ENCODE measurements at places on chromosomes 13 and 19.

DNA sequence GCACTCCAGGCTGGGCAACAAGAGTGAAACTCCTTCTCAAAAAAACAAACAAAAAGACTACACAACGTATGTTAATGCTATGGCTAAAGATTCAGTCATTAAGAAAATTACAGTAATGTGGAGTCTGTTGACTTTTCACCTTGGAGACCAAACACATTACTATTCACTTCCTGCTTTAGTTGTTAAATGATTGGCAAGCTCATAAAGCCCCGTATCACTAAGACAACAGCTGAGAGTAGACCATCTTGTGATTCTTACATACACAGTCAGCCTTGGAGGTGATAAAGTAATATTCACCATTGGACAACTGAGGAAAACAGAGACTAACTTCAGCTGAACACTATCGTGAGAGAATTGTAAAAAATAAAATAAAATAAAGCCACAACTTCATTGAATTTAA lies 86.5 kb downstream of the KCTD12 start:
- no peak for DNase-seq

DNA sequence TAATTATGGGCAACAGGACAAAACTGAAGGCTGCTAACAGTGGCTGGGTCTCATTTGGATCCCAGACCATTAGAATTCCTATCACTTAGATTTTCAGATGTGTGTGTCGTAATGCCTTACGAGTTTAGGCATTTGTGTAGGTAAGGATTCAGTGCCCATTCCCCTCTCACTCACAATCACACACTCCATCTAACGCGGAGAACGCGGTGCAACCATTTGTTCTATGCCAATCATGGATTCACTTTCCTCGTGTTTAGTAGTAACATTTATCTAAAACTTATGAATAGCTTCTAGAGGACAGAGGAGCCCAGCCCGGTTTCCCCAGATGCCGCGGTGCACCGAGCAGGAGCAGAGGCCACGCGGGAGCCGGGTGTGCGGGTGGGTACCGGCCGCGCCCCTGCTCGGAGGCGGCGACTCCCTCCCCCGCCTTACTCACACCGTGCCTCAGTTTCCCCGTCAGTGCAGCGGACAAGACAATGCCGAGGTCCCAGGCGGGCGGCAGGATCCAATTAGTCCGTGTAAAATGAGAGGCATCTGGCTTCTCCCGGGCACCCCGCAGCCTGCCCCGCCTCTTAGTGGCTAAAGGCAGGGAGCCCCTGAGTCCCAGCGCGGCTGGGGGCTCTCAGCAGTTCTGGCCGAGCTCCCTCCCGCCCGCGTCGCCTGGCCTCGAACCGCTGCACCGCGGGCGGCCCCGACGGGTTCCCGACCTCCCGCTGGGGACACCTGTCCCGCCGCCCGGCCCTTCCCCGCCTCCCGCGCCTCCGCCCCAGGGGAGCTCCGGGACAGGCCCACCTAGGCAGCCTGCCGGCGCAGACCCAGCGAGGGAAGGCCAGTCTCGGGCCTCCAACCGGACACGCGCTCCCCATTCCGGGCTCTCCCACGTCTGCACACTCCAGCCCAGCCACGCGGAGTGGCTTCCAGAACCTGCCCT lies 5.9 kb upstream of the C1QTNF9B start:
- DNase-seq = no peak

DNA sequence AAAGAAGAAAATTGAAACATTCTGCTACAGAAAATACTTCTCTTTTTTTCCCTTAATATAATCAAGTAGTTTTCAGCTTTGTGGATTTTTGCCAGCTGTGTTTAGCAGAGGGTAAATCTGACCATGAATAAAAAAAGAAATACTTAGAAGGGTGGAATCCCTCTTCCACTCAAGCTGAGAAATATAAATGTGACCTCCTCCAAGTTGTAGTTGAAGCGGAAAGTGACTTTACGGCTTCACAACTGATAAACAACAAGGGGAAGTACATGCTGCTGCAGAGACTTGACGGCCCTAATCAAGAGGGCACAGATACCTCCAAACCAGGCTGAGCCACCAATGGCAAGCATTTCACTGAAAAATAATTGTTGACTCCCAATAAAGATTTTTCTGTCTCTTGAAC lies 785.0 kb downstream of the SLITRK5 start:
- no peak for DNase-seq

- no peak for DNase-seq
These were observed 15.3 kb downstream of the GADD45B start for GRCh38 chr19:2491130-2491801.

DNA sequence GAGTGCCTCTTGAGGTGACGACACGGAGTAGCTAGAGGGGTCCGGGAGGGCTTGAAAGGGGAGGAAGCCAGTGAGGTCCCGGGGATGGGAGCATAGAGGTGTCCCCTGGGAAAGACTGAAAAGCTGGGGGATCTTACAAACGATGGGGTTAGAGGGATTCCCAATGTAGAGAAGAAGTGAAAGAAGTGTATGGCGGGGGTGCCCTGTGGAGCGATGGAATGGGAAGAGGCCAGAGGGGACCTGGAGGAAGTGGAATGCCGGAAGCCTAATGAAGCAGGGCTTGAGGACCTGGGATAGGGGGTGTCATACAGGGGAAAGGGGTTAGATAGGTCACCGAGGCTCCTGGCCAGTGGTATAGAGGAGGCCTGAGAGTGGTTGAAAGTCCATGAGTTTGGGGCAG lies 580 bp downstream of the AP2A1 start:
- no peak for DNase-seq

DNA sequence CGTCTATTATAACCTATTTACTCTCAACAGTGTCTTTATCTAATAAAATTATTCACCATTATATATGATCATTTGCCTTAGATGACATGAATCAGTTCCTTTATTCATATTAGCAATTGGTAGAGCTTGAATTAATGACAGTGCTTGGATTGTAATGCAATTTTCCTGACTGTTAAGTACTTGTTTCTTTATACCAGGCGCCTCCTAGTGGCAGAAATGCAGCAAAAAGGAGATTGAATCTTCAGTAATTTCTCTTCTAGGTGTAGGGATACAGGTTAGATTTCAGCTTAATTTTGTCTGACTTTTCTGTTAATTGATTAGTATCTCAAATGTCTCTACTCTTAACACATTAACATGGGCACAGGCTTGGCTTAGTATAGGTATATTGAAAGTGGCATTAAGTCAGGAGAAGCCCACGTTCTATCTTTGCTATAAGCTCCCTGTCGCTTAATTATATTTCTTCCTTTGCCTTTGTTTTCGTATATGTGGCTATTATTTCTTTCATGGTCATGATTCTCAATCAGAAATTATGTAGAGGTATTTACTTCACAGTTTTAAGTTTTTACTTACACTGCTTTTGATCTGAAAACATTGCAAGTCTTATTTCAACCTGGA lies 9.1 kb upstream of the LHFPL6 start:
- DNase-seq = peak; percentile 16

DNA sequence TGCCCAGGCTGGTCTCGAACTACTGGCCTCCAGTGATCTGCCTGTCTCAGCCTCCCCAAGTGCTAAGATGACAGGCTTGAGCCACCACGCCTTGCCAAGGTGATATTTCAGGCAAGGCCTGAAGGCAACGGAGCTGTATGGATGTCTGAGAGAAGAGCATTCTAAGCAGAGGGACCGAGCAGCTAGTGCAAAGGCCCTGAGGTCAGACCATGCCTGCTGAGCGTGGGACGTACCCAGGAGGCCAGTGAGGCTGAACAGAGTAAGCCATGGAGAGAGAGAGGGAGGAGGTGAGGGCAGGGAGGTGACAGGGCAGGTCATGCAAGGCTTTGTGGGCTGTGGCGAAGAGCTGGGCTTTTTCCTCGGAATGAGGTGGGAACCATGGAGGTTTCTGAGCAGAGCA lies 3.4 kb upstream of the SLC44A2 start:
- DNase-seq = no peak

DNA sequence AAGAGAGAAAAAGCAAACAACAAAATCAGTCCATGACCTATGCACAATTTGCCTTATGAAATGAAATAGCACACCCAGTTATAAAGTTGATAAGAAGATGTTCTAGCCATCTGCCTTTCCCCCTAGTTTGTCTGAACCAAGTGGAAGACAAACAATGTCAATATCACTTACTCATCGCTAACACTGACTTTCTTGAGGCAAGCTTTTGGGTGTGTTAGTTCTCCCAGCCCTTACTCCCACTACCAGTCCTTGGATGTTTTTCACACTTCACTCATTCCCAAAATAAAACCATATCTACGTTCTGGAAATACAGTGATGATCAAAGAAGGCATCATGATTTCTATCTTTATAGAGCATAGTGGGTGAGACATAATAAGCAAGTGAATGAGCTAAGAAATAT lies 393.8 kb downstream of the PCDH20 start:
- DNase-seq = no peak

DNA sequence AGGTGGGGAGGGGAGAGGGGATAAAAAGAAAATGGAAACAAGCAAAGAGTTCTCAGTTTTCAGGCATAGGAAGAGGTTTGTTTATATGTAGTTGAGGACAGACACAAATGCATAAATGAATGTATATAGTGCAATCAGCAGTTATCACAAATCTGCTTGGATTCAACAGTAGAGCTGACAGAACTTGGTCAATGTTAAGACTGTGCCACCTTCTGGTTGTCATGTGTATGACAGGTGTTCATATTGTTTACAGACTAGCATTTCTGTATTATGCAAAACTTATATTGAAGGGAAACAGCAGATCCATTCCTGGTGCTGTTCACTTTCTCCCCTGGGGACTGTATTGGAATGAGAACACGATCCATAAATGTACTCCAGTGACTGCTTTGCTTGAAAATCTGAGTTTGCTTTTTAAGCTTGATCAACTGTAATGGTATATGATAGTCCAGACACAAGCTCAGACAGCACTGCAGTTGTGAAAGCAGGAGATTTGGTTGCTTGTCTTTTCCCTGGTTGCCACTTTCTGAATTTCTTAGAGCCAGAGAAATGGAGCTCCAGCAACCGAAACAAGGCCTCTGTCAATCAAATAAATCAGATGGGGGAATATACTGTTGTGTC lies 319.5 kb upstream of the OBI1 start:
- no peak for DNase-seq

DNA sequence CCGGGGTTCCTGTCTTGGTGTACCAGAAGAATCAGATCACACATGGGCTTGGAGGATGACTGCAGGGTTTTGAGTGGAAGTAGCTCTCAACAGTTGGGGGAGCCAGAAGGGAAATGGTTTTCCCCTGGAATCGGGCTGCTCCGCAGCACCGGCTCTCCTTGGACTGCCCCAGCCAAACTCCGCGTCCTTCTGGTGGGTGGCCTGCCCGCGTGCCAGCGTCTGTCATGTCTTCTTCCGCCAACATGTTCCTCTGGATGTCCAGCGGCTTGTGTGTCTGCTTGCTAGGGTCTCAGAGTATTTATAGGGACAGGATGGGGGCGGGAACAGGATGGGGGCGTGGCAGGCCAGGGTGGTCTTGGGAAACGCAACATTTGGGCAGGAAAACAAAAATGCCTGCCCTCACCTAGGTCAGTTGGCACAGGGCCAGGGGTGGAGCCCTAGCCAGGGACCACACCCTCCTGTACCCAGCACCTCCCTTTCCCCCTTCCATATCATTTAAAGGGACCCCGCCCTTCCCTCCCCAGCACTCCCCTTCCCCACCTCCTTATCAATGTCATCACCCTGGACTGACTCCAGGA lies 1.3 kb upstream of the ZNF30 start:
- no peak for DNase-seq

GRCh38 chr19:15381864-15382263 lies 2.3 kb upstream of the AKAP8 start:
- no peak for DNase-seq

GRCh38 chr13:50544211-50544610 lies 299.3 kb downstream of the DLEU7 start:
- no peak for DNase-seq

GRCh38 chr13:95494082-95494681 lies 58.3 kb upstream of the CLDN10 start:
- no peak for DNase-seq

DNA sequence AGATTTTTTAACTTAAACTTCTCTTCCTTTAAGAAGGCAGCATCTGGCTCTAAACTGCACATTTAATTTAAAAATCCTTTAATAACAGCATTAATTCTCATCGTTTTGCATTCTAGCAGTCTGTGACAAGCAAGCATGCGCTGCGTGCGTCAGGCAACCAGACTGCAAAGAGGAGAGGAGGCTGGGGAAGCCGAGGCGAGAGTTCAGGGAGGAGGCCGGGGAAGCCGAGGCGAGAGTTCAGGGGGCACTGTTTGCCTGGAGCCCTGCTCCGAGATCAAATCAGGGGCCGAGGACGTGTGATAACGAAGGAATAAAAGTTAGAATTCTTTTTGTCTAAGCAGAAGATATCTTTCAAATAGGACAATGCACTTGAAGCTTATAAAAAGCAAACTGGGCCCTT lies 435.7 kb downstream of the EFNB2 start:
- DNase-seq = no peak

DNA sequence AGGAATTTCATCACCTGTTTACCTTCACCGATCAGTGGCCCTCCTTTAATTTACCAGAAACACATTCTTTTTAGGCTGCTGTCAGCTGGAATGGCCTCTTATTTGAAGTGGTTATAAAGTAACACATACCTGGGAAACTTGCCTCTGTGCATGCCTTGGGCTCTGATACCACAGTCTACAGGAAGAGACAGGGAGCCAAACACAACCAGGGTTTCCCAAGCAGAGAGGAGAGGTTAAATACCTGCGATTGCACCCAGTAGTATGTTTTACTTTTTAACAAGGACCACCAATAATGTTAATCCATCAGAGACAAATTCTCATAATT lies 444.0 kb upstream of the SGCG start:
- DNase-seq = no peak

GRCh38 chr19:45314708-45315245 lies 7.9 kb downstream of the CKM start:
- DNase-seq = no peak

DNA sequence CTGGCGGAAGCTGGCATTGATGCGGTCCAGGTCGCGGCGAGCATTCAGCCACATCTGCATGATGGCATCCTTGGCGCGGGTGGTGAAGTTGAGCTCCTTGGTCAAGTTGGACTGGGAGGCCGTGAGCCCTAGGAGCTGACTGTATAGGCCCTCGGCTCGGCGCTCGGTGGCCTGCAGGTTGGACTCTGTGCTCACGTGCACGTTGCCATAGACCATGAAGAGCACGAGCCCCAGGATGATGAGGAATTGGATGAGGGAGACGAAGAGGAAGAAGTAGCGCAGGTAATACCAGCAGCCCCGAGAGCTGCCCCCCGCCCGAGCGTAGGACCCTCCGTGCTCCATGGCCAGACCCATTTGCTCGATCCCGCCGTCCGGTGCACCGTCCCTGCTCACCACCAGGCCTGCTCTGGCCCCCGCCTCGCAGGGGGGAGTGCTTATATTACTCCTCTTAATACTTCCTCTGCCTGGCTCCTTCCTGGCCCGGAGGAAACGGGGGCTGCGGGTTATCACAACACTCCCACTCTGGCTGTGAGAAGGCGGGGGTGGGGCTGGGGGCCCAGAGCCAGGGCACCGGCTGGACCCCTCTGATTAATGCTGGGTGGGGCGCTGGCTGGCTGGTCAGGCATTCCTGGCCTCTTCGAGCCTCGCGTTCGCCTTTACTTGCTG lies at the start of gene PLVAP:
Gene PLVAP, minus strand, starts transcription at position 408 of the 666 bp plus-strand sequence. Its CDS starts 54 bp downstream, at position 354.
- DNase-seq = no peak

GRCh38 chr19:16041299-16041990 lies 34.9 kb upstream of the TPM4 start:
- DNase-seq = peak; percentile 61
